ENCODE measurements at places on chromosomes 3 and 15.

GRCh38 chr3:170814822-170815221 lies 55.2 kb downstream of the RPL22L1 start:
- DNase-seq, result no peak

- DNase-seq, result no peak
These were observed 71.1 kb downstream of the CHSY1 start for GRCh38 chr15:101180620-101181307.

DNA sequence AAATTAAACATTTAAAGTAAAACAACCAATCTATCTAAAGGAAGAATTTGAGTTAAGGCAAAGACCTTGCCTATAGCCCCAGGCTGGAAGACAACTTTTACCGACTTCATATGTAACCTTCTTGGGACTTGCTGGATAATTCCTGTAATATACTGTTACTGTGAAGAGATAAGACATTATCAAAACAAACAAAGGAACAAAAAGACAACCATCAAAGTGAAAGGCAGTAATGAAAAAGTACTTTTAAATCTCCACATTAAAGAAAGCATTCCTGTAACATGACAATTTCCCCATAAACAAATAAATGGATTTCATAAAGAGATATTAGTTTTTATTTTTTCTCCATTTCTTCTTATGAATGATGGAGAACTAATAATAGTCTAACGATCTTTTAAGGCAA lies 2.4 kb downstream of the CMTM6 start:
- DNase-seq, result no peak

DNA sequence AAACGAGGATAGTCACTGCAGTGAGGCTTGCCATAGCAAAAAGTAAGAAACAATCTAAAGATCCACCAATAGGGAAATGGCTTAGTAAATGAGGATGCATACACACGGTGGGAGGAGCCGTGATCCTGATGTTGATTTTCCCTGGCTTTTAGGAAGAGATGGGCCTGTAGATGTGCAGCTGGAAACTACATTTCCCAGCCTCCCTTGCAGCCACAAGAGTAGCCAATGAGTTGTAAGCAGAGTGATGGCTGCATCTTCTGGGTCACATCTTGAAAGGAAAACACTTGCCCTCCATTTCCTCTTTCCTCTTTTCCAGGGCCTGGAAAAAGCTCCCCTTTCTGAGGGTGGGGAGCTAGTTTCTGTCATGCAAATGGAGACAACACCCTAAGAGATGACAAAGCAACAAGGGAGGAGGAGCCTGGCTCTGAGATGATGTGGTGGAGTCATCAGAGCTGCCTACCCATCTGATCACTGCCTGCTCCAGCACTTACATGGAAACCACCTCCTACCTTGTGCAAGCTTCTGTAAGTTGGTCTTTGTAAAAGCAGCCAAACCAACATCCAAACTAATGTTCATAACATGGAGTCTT lies 139.1 kb downstream of the TLE3 start:
- no peak for DNase-seq

- no peak for DNase-seq
These were observed 105.7 kb downstream of the LRRK1 start for GRCh38 chr15:101024706-101025500.

DNA sequence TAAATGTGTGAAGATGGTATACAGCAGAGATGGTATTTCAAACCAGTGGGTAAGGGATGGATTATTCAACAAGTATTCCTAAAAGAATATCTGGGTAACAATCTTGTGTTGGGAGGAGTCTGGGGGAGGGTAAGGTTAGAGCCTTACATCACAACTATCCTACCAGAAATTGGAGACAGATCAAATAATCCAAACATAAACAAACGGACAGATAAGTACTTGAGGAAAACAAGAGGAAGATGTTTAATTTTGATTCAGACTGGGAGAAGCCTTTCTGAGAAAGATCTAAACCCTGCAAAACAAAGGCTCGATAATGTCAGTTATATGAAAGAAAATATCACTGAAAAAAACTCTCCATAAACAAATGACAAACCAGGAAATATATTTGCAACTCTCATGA lies 77.9 kb downstream of the SLC9A9 start:
- DNase-seq, result no peak

- DNase-seq, result no peak
These were observed 238.6 kb downstream of the RAP2B start for GRCh38 chr3:153400641-153401040.
